ENCODE measurements at places on chromosomes 12 and 14.
A peak's percentile ranks its signal among the peaks of the same experiment; 100 is the strongest.

- peak; percentile 20 for DNase-seq
Measured at GRCh38 chr12:131441060-131441396, 269.9 kb upstream of the SFSWAP start.

GRCh38 chr12:71139153-71139735, 18.6 kb downstream of the TSPAN8 start:
- DNase-seq: no peak

GRCh38 chr12:108328420-108328819, 10.7 kb downstream of the CMKLR1 start:
- DNase-seq: no peak

DNA sequence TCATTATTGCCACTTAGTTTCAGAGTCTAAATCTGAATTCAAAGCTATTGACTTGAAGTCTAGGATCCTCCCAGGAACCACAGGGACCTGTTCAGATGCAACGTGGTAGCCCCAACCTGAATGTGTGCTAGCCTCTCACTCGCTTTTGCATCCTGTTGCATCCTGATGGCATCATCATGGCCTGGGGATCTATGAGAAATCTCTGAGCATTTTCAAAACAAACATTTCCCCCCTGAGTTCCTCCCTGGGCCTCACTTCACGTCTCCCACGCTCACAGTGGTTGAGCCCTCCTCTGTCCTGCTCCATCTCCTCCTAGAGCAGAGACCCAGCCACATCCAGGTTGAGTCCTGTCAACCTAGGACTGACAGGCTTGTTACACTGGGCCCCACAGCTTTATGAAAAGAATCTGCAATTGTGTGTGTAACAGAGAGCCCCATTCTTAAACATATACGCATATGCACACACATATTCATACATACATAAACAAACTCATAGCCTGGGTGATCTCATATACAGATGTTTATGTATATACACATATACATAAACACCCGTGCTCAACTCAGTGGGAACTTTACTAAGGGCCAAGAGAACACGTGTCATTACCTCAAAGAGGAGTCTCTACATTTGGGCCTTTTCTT, 5.4 kb upstream of the KRT72 start:
- DNase-seq: no peak

GRCh38 chr12:10661338-10661737, 12.5 kb downstream of the STYK1 start:
- DNase-seq: no peak

- DNase-seq: no peak
Measured at GRCh38 chr12:44550377-44550776, 325.7 kb downstream of the NELL2 start.

GRCh38 chr14:85241022-85241855, 288.7 kb upstream of the FLRT2 start:
- DNase-seq: no peak
